ENCODE measurements at places on chromosomes 12 and 14. TPM values are rescaled to one million over a fixed set of nuclear protein-coding genes. Genes with fewer than 3 reads are reported as not detected.

GRCh38 chr12:85367936-85368335 is 87.9 kb downstream of the ALX1 start:
- DNase-seq, result no peak

DNA sequence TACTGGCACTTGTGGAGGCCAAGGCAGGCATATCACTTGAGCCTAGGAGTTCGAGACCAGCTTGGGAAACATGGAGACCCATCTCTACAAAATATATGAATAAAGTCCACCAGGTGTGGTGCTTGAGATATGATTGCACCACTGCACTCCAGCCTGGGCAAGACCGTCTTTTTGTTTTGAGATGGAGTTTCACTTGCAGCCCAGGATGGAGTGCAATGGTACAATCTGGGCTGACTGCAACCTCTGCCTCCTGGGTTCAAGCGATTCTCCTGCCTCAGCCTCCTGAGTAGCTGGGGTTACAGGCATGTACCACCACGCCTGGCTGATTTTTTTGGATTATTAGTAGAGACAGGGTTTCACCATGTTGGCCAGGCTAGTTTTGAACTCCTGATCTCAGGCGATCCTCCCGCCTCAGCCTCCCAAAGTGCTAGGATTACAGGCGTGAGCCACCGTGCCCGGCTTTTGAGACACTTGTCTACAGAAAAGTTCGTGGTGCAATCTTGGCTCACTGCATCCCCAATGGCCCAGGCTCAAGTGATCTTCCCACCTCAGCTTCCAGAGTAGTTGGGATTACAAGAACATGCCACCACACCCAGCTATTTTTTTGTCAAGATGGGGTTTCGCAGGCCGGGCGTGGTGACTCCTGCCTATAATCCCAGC is 16.3 kb upstream of the ATP5F1B start:
- DNase-seq, result no peak

DNA sequence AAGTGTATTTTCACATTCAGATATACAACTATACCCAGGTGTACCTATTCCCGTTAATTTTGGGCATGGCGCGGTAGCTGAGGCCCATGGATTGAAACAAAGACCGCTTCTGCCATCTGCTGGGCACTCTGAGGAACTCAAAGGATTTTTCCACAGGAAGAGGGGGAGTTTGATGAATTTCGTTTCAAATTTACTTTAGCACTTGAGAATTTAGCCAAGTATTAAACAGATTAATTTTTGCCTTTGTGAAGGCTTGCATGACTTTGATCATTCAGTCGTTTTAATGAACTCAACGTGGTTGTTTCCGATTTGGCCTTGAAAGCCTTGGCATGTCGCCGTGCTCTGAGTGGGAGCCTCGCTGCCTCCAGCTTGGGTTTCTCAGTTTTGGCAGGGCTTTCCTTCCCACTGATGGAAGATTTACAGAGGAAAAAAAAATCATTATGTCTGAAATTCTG is 153.2 kb upstream of the DDHD1 start:
- DNase-seq, result peak; percentile 62

GRCh38 chr12:5718680-5719079 is 226.4 kb downstream of the ANO2 start:
- peak; percentile 63 for DNase-seq

- no peak for DNase-seq
Observed at GRCh38 chr14:70718383-70719118, 76.8 kb downstream of the TTC9 start.

DNA sequence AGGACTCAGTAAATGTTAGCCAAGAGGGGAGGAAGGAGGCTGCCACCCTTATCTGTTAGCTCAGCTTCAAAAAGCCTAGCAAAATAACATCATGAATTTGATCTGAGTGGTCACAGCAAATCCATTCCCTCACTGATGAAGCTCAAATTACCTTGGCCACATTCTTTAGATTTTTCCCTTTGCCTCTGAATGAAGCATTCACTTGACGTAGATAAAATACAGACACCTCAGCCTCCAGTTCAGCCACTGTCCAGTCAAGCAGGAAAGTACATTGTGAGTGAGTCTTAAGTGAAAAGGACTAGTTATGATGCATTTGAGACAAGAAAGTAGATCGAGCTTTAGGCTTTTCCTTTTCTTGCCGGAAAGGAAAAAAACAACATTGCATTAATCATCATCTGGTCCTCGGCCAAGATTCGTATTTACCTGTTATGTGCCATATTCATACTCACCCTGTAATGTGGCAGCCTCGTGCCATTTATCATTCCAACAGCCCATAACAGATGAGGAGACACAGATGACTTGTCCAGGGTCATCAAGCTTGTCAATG is 146.5 kb downstream of the ETV6 start:
- no peak for DNase-seq

DNA sequence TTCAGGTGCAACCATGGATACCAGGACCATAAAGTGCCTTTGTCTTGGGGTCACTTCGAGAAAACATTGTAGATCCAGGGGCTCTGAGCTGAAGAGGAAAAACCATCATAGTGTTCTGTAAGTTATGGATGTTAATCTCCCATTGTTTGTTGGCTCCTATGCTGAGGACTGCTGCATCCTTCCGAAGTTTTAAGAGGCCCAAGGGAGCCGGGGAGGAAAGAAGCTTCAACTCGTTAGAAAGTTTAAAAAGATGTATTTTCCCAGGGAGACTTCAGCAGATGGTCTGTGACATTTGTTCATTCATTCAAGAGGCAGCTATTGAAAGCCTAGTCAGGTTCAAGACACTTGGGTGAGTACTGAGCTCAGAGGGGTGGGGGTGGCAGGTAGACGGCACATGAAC is 378.8 kb upstream of the TBX3 start:
- DNase-seq, result no peak

GRCh38 chr12:10612984-10613348 is 443 bp downstream of the MAGOHB start:
- no peak for DNase-seq

- DNase-seq, result no peak
Observed at GRCh38 chr12:76080017-76080728, 4.3 kb downstream of the NAP1L1 start.

DNA sequence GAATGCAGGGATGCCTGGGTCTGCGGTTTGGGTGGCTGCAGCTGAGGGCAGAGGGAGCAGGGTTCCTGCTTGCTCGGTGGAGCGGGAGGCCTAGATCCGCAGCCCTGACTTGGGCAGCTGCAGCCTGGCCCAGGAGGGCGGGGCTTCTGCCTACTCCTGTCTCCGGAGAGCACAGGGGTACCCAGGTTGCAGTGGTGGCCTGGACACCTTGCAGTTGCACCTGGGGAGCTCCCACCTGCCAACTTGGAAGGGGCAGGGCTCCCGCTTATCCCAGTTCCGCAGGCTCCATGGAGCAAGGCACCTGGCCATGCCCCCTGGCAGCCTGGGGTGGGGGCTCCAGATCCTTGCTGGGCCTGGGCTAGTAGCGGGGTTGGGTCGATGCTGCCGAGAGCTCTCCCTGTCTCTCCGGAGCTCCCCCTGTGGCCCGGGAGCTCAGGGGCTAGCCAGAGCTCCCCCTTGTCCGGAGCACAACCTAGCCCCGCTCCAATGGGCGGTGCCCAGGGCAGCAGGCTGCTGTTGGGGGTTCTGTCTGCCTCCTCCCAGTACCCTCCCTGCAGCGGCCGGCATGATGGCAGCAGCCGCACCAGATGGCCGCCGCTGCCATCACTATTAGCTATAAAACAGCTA is 136.4 kb downstream of the PTPRR start:
- no peak for DNase-seq

DNA sequence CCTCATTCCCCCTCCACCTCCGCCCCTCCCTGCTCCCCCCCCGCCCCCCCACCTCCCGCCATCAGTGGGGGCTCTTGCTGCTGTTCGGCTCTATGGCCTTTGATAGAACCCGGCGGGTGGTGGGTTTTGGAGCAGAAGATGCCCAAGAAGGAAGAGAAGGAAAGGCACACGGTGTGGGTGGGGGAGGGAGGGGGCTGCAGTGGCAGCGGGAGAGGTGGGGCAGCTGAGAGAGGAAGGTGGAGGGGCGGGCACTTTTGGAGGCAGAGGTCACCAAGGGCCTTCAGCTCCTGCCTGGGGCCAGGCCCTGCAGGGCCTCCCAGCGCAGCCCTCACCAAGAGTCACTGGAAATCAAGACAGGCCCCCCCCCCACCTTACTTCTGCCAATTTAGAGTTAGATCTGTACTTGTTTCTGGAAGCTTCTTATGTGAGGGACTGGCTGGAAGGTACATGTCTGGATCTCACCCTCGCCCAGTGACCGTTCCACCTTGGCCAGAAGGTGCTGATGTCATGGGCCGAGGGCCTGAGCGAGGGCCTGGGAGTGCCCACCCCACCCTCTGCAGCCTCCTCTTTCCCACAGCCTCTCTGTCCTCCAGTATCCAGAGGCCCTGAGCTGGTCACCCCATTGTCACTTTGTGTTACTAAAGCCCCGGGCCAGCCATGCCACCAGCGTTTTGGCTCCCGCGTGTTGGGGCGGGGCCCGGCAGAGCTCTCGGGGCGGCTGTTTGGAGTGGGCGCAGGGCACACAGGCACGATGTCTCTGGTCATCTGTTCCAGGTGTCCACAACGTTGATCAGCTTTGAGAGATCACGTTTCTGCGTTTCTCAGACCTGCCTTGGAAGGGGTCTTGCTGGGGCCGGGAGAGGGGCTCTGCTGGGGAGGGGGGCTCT is 153.9 kb downstream of the KIF26A start:
- DNase-seq, result no peak

DNA sequence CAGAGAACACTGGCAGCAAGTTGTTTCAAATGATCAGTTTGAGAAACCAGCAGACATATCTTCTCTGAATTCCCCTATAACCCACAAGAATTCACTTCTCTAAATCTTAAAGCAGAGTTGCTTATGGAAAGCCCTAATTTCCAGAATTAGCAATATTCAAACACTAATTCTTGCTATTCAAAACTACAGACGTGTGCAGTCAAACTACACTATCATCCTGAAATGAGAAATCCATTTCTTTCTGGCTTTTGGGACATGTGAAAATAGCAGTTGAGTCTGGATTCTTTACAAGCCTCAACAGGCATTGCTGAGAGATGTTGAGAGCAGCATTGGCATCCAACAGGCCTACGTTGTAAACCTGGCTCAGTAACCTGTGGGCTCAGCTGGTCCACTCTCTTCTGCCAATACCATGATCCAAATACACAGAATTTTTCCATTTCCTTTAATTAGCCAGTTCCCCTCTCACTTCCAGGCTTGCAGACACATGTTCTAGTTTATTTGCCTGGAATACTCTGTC is 74.6 kb upstream of the TMTC1 start:
- no peak for DNase-seq

DNA sequence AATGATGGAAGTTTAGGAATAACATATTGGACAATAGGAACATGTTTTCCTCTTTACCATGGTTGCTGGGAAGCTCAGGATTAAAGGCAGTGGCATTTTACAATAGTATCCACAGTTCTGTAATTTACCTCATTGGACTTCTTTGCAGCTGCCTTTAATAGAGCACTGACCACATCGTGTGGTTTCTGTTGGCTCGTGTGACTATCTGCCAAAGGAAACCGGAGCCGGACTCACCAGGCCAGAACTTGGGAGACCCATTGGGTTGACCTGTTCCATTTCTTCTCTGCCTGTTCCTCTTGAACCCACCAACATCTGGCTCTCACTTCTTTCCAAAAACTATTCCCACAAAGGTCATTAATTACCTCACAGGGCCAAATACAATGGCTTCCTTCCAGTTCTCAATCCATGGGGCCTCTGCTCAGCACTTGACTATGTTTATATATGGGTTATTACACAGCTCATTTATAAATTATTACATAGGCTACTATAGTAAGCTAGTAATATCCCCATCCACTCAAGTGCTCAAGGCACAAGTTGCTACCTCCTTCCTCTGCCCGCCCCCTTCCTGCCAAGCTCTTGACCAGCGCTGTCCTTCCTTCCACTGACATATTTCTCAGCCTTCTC is 121.5 kb upstream of the VASH1 start:
- DNase-seq, result no peak

Gene OAS1
- total RNA-seq, result 10.3 TPM

Gene ZBTB42
- total RNA-seq, result 10.3 TPM

Gene RIN3
- 37.0 TPM for total RNA-seq

Gene PPP2R5C
- 207 TPM for total RNA-seq

Gene CFAP251
- 0.70 TPM for total RNA-seq

Gene PPP1R1A
- 55.3 TPM for total RNA-seq

Gene RGS6
- 18.8 TPM for total RNA-seq

Gene KRT83
- total RNA-seq, result not detected
